ENCODE measurements at places on chromosomes 2 and 18.

DNA sequence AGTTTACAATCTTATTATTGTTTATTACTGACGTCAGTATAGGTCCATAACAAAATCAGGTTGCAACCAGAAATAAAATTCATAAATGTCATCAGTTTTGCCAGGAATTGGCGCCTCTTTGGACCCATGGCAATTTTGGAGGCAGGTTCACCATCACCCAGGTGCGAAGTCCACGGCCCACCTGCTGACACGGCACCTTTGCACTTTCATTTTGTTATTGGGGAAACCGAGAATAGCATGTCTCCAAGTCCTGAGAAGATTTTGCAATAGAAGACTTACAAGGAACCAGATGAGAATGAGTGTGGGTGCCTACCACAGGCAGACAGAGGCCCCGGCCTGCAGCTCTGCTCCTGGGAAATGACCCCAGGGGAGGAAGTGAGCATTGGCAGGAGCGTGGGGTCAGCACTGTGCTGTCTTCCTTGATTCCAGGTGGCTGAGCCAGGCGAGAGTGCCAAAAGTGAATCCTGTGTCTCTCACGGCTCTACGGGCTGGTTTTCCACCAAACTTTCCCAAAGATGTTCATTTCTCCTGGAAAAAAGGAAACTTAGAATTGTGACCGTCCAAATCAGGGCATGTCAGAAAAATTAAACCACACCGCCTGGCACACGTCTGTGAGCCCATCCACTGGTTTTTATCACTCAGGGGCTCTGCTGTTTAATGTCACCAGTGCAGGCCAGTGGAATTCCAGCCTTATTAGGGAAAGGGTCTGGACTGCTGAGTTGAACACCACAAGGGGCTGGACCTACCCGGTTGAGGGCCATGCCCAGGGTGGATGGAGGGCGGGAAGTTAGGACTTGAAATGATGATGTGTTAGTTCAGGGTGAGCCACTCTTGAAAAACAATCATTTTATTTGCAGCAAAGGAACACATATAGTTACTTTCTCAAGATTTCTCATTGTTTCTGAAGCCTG, 96.5 kb downstream of the PTGR3 start:
- DNase-seq = no peak

- DNase-seq = no peak
Measured at GRCh38 chr2:47195148-47195547, 40.0 kb upstream of the STPG4 start.

- DNase-seq = no peak
Measured at GRCh38 chr2:241951316-241951700, 81.8 kb downstream of the RTP5 start.

- DNase-seq = no peak
Measured at GRCh38 chr18:63828120-63828519, 52.9 kb downstream of the SERPINB7 start.

GRCh38 chr2:46346719-46347118, 49.5 kb downstream of the EPAS1 start:
- DNase-seq = no peak

GRCh38 chr18:54606835-54607212, 15.8 kb downstream of the DYNAP start:
- no peak for DNase-seq

DNA sequence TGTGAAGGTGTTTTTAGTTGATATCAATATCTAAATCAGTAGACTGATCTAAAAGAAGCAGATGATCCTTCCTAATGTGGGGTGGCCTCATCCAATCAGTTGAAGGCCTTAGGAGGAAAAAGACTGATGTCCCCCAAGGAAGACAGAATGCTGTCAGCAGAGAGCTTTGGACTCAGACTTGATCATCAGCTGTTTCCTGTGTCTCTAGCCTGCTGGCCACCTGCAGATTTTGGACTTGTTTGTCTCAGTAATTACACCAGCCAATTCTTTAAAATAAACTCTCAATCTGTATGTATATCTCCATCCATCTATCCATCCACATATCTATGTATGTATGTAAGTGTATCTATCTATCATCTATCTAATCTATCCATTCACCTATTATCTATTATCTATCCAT, 301.3 kb downstream of the LPIN1 start:
- no peak for DNase-seq

DNA sequence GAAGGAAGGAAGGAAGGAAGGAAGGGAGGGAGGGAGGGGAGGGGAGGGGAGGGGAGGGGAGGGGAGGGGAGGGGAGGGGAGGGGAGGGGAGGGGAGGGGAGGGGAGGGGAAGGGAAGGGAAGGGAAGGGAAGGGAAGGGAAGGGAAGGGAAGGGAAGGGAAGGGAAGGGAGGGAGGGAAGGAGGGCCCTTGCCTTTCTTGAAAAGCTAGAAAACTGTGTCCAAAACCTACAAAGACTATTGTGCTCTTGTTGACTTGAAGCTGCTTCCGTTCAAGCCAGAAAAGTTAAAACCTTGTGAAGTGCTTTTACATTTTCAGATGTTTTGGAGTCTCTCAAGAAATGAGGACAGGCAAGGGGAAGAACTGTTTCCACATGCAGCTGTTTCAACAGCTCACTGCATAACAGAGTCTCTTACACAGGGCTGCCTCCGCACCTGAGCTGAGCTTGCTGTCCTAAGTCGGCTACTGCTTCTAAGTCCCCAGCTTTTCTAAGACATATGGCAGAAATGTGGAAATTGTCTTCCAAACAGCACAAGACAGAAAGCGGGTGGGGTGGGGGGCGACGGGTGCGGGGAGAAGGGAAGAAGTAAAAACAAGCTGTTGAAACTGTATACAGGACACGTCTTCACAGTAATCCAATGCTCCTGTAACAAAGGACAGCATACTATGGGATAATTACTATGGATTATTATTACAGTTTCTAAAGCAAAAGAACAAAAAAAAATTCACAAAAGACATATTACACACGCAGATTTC, 46.1 kb downstream of the BCL11A start:
- DNase-seq = no peak

- peak; percentile 1 for DNase-seq
Measured at GRCh38 chr2:60735496-60736250, 20.4 kb upstream of the PAPOLG start.

- DNase-seq = no peak
Measured at GRCh38 chr18:74897971-74898657, 300.4 kb downstream of the ZNF407 start.

- DNase-seq = no peak
Measured at GRCh38 chr18:8658858-8659485, 46.4 kb upstream of the MTCL1 start.

DNA sequence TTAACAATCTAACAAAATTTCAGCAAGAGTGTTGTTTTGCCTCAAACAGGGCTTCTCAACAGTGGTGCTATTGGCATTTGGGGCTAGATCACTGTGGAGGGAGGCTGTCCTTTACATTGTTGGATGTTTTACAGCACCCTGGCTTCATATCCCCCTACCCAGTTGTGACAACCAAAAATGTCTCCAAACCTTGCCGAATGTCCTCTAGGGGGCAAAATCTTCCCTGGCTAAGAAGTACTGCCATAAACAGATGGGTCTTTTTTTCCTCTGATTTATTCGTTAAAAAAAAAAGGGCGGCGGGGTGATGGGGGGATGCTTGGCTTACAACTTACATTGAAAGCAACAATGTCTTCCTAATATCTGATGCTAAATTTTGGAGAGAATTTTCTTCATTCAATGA, 207.6 kb upstream of the CCDC150 start:
- no peak for DNase-seq

GRCh38 chr18:35436076-35436649, 59.0 kb upstream of the ZNF396 start:
- no peak for DNase-seq

- no peak for DNase-seq
Measured at GRCh38 chr2:161713706-161714105, 89.5 kb downstream of the SLC4A10 start.

GRCh38 chr2:173458991-173459780, 104.5 kb downstream of the CDCA7 start:
- no peak for DNase-seq

DNA sequence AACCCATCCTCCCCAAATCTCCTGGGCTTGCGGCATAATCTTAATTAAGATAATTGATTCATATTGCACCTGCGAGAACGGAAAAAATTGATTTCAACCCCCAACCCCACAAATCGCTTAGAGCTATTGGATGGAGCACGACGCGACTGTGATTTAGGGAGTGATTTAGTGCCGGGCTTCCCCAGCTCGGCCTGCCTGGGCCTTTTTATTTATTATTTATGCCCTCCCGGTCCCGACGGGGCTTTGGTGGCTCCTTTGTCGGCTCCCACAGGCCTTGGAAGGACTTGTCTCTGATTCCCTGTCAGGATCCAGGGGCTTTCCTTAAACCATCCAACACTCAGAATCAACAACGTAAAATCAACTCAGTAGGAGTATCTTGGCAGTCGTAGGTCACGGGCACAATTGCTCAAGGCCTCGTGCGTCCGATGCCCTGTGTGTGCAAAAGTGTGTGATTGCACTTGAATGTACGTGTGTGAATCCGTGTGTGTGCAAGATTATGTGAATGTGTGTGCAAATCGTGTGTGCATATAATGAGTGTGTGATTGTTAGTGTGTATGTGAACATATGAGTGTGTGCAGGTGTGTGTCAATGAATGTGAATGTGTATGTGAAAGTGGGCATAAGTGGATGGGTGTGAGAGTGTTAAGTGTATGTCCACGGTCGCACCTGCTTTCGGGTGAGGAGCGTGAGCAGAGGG, 4.3 kb upstream of the NEUROD1 start:
- DNase-seq = no peak

- DNase-seq = no peak
Measured at GRCh38 chr2:43889416-43889815, 50.6 kb downstream of the ABCG8 start.

DNA sequence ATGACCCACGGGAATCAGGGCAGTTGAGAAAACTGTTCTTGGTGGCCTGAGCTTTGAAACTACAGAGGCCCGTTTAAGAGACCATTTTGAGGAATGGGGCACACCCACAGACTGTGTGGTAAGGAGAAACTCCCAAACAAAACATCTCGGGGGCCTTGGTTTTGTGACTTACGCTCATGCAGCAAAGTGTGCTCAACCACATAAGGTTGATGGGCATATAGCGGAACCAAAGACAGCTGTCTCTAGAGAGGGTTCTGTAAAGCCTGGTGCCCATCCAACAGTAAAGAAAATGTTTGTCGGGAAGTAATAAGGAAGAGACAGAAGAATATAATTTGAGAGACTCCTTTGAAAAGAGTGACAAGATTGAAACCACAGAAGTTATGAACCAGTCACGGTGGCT, 5.4 kb downstream of the MRO start:
- no peak for DNase-seq

DNA sequence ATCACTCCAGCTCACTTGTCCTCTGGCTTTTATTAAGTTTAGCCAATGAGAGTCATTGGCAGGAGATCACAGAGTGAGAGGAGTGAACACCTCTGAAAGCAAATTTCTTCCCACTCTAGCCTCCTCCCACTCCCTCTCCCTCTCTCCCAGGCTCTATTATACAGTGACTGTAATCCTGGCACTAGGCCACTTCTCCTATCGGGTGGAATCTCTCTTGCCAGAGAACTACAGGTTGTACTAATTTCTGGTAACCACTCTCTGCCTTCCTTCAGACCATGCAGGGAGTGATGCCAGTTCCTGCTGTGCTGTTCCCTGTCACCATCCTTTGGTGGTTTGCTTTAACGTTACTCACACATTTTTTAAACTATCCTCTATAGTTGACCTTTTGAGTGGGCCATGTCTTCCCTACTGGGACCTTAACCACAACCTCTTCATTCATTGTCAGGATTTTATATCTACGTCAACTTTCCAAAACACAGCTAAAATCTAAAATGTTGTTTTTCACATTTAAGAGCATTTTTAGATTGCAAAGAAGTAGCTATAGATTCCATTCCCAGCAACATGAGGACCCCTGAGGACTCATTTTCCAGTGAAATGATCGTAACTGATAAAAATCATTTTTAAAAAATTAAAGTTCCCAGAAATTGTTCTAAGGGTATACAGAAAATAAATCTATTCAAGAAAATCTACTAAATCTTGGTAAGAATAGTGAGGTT, 217.1 kb downstream of the MREG start:
- DNase-seq = no peak

DNA sequence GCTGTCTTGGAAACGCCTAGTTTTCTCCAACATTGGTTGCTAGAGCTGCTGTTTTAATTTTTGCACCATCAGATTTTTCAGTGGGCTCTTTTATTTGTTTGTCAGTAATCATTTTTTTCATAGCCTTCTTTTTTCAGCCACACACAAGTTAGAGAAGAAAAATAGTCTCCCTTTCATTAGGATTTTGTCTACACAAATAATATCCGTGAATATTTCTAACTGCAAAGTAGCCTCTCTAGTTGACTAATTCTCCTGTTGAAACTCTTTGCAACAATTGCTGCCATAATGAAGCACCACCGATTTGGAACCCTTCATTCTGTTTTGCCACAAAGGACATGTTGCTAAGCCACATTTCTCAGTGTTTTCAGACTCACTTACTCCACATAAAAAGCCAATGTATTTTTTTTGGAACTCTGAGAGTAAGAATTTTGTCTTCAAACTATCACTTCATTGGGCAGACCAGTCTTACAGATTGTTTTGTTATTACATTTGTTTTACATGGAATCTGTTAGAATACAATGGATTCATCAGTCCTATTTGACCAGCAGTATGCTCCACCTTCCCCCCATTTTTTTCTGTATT, 9.6 kb downstream of the KCNJ3 start:
- no peak for DNase-seq

DNA sequence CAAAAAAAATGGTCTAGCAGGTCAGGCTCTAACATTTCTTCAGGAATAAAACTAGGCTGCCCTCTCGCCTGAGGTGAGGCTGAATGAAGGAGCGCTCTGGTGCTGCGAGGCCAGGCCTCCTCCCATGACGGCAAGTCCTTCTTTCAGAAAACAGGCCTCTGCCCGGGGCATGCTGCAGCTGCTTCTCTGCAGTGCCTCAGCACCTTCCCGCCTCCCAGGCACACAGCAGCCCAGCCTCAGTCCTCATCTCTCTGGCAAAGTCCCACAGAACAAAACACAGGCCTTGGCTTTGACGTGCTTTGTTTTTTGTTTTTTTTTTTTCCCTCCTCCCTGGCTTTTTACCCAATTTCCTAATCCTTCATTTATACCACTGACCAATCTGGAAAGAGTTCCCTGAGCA, 74.8 kb downstream of the BCL11A start:
- DNase-seq = no peak

DNA sequence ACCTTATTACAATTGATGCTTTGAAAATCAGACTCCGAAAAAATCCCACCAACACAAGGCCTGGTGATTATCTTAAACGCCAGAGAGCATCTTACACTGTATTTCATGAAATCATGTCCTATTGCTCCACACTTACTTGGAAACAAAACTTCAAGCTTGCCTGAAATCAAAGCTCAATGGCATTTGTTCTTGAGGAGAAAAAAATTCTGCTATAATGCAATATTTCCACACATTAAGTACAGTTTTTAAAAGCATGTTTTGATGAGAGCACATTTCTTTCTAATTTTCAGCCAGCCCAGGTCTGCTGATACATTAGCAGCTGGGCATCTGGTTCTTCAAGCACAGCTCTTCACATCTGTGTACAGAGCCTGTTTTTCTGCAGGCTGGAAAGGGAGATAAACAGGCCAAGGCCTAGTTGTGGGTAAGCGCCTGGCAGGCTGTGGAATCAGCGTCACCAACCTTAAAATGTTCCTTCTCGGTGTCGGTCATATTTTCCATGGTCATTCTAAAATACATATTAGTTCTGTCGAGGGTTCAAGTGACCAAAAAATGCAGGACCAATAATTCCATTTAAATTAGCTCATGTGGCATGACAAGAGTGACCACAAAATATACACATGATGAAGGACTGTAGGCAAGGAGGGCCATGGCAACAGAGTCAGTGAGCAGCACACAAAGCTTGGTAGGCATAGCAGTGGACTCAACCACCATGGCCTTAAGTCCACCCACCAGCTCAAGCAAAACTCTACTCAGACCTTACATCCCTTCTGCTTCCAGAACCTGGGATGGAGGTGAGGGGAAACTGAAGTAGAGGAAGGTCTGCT, 20.9 kb downstream of the SLC8A1 start:
- no peak for DNase-seq

All from central memory CD4-positive, alpha-beta T cell (primary cell).